ENCODE measurements at places on chromosomes 1 and 21.

GRCh38 chr1:204171751-204172178, 5.6 kb upstream of the REN start:
- no peak for DNase-seq

DNA sequence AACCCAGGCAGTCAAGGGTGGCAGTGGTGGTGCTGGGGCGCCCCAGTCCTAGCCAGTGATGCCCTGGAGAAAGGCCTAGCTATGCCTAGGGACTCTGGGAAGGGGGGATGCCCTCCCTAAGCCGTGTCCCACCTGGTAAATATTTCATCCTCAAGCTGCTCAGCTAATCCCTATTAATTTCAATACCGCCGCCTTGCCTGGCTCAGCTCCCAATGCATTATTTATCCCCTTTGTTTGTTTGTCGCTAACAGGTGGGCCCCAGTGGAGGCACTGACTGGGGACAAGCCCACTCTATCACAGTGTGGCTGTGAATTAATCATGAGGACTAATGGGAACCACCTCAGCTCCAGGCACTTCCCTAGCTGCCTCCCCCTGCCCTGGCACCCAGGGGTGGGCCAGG, 22.5 kb downstream of the DMAP1 start:
- DNase-seq, result no peak

GRCh38 chr21:34189506-34189905, 116.1 kb downstream of the MRPS6 start:
- no peak for DNase-seq

- no peak for DNase-seq
Measured at GRCh38 chr1:55039342-55040082, at the start of gene PCSK9. Gene PCSK9, plus strand, starts transcription at chr1:55039548. Its CDS starts 290 bp downstream, at chr1:55039838.

DNA sequence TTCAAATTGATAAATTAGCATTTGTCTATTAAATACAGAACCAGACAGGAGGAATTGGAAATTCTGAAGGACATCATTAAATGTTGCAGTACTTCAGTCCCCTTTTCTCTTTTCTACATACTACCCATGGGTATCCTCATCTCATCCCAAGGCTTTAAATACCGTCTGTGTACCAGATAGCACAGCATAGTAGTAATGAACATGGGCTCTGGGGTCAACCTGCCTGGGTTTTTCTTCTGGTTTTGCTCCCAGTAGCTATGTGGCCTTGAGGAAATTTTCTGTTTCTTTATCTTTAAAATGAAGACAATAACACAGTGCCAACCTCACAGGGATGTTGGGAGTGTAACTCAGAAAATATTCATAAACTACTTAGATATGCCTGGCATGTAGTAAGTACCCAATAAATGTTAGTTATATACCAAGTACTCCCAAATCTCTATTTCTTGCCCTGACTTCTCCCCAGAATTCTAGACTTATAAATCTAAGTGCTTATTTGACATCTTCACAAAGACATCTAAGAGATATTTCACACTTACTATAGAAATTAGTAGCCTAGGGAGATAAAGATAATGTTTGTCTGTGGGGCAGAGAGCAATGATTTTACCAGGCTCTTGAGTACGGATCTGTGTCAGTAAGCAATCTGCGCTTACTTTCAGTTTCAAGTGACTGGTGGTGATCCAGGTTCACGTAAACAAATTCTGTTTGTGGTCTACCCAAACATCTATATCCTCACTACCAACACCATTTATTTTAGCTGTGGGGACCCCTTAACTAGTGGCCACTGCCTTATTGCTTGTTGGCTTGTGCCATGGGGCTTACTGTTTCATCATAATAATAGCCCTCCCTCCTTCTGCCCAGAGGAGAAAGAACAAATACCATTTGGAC, 37.3 kb downstream of the VANGL2 start:
- peak; percentile 72 for DNase-seq

GRCh38 chr1:30930631-30931173, 22.1 kb upstream of the SDC3 start:
- no peak for DNase-seq

DNA sequence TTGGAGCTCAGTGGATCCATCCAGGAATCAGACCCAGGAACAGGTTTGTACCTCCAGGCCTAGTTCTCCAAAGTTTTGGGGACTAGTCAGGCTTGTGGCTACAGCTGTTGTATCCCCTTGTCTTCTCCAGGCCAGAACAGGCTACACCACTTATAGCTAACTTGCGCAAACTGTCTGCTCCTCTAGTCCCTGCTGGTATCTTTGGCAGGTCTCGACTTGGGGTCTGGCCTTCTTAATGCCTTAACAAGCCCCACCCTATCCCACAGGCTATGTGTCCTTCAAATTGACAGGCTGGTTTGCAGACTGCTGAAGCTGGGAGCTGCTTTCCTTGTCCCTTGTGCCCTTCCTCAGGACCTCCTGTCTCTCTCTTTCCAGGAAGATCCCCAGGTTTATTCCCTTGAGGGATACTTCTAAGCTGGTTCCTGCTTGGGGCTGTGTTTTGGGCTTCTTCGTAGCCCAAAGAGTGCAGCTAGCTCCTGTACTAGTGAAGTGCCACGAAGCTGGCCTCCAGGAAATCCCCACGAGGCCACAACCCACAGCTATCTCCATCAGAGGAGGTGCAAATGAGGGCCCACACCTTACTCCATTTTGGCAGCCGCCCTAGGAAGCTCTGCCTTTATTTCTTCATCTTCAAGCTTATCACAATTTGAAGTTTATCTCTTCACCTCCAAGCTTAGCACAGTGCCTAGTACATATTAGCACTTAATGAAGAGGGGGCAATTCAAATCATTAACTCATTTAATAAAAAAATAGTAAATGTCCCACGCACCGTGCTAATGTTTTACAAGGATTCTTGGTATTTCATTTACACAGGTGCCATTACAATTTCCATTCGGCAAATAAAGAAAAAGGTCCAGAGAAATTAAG, 683 bp upstream of the DMAP1 start:
- DNase-seq, result peak; percentile 53

DNA sequence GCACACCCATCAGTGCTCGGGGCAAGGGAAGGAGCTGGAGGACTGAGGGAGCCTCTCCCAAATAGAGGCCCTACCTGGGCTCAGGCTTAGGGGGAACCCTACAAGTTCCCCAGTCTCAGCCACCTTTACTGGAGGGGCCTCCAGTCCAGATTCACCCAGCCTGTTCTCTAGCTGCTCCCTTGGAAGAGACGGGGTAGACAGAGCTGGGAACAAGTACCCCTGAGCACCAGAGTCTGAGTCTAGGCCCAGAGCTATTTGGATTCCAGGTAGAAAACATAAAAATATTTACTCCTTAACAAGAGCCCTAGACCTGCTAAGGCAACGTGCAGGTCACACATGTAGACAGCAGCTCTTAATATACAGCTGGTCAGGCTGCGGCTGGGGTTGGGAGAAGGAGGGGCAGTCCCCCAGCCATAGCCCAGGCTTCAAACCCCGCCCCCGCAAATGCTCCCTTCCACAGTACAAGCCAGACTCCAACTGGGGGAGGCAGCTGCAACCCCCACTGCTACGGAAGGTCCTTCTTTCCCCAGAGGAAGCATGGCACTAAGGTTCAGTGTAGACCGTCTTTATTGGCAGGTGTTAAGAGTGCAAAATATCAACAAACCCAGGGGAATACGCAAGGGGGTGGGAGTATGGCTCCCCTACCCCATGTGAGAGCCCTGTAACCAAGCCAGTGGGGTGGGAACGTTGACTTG, 8.0 kb downstream of the TENT5B start:
- no peak for DNase-seq

GRCh38 chr1:75764057-75764655, 21.9 kb upstream of the RABGGTB start:
- no peak for DNase-seq

DNA sequence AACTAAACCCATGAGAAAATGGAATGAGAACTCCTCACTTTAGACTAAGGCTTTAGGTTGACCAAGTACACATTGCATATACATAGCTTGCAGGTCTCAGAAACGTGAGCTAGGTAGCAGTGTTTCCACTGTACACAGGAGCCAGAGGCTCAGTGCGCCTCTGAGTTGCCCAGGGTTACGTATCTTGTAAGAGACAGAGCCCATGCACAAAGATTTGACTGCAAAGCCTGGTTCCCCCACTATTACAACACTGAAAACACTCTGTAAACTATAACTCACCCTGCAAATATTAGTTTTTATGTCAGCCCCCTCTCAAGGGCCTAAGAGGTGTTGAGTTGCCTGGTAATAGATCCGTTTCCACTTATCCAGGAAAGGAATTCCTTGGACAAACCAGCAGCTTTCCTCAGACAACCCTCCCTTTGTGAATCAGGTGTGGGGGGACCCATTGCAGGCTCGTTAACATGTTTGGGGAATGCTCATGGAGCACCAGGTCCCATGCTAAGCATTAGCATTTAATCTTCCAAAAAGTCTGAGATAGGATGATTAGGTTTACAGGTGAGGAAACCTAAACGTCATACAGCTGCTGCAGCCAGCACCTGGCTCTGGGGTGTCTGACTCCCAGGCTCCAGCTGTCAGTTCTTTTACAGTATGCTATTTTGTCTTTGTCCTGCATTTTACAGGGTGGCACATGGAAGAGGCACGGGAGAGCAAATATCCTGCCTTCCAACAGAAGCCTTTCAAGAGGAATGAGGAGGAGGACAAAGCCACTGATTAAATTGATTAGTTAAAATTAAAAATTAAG, 25.7 kb downstream of the TENT5C start:
- DNase-seq, result no peak

DNA sequence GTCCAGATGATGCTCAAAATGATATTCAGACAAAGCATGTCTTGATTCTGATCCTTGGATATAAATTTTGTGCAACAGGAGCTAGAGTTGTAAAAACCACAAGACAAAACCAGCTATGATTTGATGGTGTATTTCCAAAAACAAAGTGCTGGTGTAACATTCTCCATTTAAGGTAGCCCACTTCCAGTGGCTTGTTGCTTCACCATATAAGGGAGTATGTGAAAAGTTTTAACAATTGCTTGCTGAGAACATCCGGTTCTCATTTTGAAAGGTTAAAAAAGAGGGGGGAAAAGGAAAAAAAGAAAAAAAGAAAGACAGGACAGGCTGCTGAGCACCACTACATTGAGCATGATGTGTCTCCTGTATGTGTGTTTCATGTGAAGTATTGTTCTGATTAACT, 123.6 kb downstream of the MACF1 start:
- DNase-seq, result peak; percentile 34

DNA sequence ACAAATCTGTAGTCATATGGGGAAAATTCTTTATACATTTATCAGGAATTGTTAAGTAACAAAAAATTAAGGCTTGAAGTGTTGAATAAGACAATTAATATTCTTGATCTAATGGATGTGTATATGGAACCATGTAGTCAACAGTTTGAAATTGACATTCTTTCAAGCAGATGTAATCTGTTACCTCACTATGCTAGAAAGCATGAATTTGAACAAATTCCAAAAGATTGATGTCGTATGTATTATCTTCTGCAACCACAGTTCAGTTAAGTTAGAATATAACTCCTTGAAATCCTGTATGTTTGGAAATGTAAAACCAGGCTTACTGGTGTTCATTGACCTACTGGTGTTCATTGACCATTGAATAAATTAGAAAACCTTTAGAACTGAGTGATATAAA, 16.1 kb downstream of the CCDC18 start:
- no peak for DNase-seq

- DNase-seq, result no peak
Measured at GRCh38 chr1:35509558-35509957, 47.6 kb downstream of the KIAA0319L start.

- no peak for DNase-seq
Measured at GRCh38 chr1:77416692-77417450, 135.1 kb downstream of the AK5 start.

DNA sequence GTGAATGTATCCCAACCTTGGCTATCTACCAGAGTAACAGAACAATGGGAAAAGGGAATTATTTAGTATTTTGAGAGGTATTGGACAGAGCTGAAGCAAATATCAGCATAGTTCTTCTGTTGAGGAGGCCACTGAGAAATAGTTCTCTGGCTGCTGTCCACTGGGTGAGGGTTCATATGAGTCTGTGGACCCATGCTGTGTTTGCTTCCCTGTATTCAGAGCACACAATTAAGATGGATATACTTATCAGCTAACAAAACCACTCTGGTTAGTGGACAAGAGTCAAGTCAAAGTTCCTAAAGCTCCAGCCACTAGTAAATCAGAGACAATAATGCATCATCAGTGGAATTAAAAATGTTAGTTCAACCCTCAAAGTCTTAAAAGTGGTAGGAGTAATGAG, 66.1 kb downstream of the RGS18 start:
- no peak for DNase-seq

- DNase-seq, result no peak
Measured at GRCh38 chr1:179029321-179029759, 3.6 kb downstream of the FAM20B start.

DNA sequence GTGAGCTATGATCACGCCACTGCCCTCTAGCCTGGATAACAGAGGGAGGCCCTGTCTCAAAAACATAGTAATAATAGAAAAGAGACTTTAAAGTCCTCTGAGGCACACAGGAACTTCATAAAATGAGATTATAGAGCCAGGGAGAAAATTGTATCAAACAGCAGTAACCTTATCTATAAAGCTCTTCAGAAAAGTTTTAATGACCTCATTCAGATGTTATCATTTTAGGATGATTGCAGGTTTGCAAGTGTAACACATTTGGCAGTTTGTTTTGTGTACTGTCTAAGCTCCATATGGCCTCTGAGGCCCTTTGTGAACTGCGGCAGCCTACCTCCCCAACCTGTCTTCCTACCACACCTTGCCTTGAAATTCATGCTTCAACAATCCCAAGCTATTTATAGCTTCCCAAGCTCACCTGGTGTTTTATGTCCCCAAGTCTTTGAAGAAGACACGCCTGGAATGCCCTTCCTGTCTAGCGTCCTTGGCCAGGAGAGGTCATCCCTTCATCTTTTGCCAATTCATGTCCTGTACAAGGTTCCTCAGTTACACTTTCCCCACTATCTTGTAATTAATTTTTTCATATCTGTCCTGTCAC, 8.5 kb upstream of the AKNAD1 start:
- DNase-seq, result no peak

GRCh38 chr1:163168053-163168452, 34.7 kb downstream of the RGS5 start:
- DNase-seq, result no peak

GRCh38 chr1:44411861-44412260, 6.8 kb downstream of the RNF220 start:
- DNase-seq, result no peak

DNA sequence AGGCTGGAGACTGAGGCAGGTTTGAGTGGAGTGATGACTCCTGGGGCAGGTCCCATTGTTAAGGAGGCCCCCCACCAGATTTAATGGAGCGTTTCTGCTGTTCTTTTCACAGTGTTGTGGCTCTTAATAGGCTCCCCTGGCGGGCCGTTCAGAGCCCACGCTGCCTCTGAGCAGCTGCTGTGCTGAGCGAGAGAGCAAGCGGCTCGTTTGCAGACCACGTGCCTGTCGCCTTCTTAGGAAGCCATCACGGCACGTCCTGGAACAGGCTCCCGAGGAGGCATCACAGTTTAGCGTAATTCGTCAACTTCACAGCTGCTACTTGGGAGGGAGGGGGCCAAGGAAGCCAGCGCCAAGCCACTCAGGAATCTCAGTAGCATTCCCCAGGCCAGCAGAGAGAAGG, 70.5 kb upstream of the CTTNBP2NL start:
- DNase-seq, result no peak

DNA sequence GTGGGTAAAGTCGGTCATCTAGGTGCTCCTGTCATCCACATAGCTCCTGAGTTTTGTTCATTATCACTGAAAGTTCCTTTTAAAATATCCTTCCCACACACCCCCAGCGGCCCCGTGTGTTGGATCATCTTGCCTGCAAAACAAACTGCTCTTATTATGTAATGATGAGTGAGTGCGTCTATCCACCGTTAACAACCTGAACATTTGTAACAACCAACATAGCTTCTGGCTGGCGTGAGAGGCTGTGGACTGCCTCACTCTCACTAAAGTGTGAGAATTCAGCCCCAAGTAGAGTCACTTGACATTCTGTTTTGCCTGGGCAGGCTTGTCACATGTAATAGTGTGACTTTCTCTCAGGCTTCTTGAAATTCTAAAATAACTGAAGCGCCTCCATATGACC, 14.5 kb upstream of the KCNA2 start:
- DNase-seq, result no peak
